Suprapubic skin (tissue), 4 donors: ENCODE measurements at places on chromosomes 2 and 18. TPM values are rescaled to one million over a fixed set of nuclear protein-coding genes. Genes with fewer than 3 reads are reported as not detected.

Gene IL36A
- total RNA-seq: not detected

Gene SERPINB3
- 1.5 TPM for total RNA-seq

Gene ZBTB14
- total RNA-seq: 19.8 TPM

- no peaks in the 10 kb centered on the region for H3K36me3 ChIP-seq
- peak overlapping the region; percentile 94 for H3K27ac ChIP-seq
- no peak for DNase-seq
- peak overlapping the region; percentile 71 for H3K4me3 ChIP-seq
Measured at GRCh38 chr2:9951272-9951521, 296 bp upstream of the GRHL1 start.

DNA sequence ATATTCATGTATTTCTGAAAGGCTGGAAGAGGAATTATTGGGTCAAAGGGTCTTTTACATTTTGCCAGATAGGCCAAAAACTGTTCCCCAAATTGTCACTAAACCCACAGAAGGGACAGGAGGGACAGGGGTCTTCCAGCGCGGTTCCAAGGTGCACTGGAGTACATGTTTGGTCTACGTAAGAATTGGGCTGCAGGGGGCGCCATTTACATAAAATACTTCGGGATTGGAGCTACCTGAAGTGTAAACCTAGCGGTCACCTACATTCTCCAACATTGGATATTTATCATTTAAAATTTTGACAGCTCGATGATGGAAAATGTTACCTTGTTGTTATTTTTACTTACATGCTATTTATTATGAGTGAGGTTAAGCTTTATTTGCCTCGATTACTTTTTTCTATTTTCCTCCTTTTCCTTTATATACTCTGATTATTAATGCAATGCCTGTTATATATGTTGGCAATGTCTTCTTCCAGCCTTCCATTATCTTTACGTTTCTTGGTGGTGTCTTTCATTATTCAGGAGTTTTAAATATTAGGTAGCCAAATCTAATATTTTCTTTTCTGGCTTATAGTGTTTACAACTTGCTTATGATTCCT lies 43.0 kb upstream of the RAB6C start:
- H3K4me1 ChIP-seq: peaks cover 6% of the 10 kb centered on the region
- peaks cover 23% of the 10 kb centered on the region for H3K27me3 ChIP-seq
- H3K4me3 ChIP-seq: no peak overlapping the region
- DNase-seq: no peak
- H3K36me3 ChIP-seq: no peaks in the 10 kb centered on the region

- H3K27me3 ChIP-seq: peaks cover 17% of the 10 kb centered on the region
- DNase-seq: no peak
Measured at GRCh38 chr2:96683972-96684820, 41.6 kb downstream of the FER1L5 start.

GRCh38 chr2:144325086-144325485 lies 194.8 kb downstream of the ZEB2 start:
- no peak for DNase-seq
- no peaks in the 10 kb centered on the region for H3K36me3 ChIP-seq
- no peak overlapping the region for H3K27ac ChIP-seq
- H3K4me1 ChIP-seq: peaks cover 4% of the 10 kb centered on the region

DNA sequence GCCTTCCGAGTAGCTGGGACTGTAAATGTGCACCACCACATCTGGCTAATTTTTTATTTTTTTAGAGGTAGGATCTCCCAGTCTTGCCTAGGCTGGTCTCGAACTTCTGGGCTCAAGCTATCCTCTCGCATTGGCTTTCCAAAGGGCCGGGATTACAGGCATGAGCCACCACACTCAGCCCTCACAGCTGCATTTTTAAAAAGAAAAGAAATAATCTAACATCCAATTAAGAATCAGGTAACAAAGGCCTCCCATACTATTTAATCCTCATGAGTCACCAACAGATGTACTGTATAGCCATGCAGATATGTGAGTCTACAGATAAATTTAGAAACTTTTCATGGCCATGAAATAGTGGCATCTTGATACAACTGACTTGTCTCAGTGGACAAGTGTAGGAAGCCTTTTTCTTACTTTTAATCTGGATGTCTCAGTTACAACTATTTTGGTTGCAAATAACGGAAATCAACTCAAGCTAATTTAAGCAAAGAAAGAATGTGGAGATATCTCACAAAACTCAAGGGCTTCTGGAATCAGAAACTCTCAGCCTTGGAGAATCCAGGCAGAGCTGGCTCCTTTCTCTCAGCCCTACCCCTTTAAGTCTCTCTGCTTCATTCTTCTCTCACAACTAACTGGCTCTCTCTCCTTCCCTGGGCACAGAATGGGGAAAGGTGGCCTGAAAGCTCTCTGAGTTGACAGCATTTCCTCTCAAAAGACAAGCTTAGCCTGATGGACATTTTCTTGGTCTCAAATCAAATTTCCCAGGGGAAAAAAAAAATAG lies 12.8 kb upstream of the PPM1B start:
- no peak for DNase-seq
- no peak overlapping the region for H3K4me3 ChIP-seq
- no peaks in the 10 kb centered on the region for H3K27me3 ChIP-seq
